CD4-positive, alpha-beta T cell treated with Interleukin-6 at 100 ng/mL for 8 hours (primary cell): ENCODE measurements at places on chromosomes 1 and 21.

- no peak for DNase-seq
These were observed 9.0 kb downstream of the UMODL1 start for GRCh38 chr21:42079939-42080787.

- DNase-seq: no peak
These were observed 83.9 kb downstream of the MAST2 start for GRCh38 chr1:45887156-45887842.

GRCh38 chr1:2783069-2783434, 18.4 kb downstream of the TTC34 start:
- DNase-seq: no peak

- DNase-seq: no peak
These were observed 36.1 kb upstream of the ST6GALNAC3 start for GRCh38 chr1:76038287-76039004.

DNA sequence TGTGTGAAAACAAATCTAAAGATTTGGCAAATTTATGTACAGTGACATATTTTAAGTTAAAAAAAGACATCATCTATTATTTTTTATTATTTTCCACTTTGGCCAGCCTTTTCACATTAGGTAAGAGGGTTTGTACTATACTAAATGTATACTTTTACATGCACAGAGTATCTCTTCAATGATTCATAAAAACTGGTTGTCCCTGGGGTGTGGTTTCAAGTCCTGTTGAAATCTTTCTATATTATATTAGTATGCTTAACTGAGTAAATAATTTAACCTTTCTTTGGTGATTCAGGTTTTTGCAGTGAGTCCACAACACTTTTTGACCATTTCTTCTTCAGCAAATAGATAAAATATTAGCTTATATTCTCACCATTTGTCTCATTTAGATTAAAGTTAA, 45.7 kb downstream of the EEIG2 start:
- DNase-seq: no peak
